Type B pancreatic cell (in vitro differentiated cells): ENCODE measurements at places on chromosomes 5 and 9.

GRCh38 chr9:76266649-76267283, 127.5 kb downstream of the RFK start:
- DNase-seq: no peak
- H3K4me1 ChIP-seq: peaks cover 10% of the 10 kb centered on the region
- no peaks in the 10 kb centered on the region for H3K27me3 ChIP-seq

DNA sequence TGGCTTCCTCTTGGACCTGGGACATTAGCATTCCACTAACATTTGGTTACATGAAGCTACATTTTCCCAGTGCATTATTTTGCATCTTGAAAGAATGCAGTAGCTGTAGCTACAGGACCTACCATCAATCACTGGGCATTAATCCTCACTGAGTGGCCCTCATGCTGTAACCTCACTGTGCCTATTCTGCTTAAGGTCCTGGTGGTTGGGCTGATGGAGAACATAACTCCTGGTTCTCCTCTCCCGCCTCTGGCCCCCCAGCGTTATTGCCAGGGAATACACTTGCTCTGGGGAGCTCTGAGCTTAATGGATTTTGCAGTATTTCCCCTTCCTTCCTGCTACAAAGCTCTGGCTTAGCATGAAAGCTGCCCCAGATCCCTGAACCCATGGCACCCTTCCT, 111.5 kb upstream of the EQTN start:
- H3K4me3 ChIP-seq: no peak overlapping the region
- peaks cover 12% of the 10 kb centered on the region for H3K4me1 ChIP-seq
- H3K36me3 ChIP-seq: peaks cover 11% of the 10 kb centered on the region
- DNase-seq: no peak
- H3K27ac ChIP-seq: no peak overlapping the region

GRCh38 chr9:15744196-15744595, 191.4 kb downstream of the CCDC171 start:
- H3K27me3 ChIP-seq: no peaks in the 10 kb centered on the region
- no peak for DNase-seq
- H3K4me1 ChIP-seq: peaks cover under 1% of the 10 kb centered on the region

DNA sequence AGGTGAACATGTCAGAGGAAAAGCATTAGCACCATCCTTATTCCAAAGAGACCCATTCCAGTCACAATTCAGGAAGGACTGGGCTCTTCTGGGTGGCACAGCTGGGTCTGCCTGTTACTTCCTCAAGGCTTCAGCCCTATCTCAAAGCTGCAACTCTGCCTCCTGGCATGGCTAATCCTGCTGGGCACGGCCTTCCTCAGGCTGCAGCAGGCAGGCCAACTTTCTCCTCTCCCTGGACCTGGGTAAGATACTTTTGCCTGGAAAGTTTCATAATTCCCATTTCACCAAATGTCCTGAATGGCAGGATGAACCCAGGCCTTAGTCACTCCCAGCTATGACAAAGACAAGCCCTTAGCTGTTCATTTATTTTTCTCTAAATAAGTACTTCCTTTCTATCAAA, 50.1 kb downstream of the MACROH2A1 start:
- no peaks in the 10 kb centered on the region for H3K27me3 ChIP-seq
- peaks cover 13% of the 10 kb centered on the region for H3K36me3 ChIP-seq
- no peak overlapping the region for H3K4me3 ChIP-seq
- H3K4me1 ChIP-seq: no peaks in the 10 kb centered on the region
- DNase-seq: no peak
- H3K27ac ChIP-seq: no peak overlapping the region

GRCh38 chr9:129886226-129887174, 51.2 kb downstream of the USP20 start:
- H3K27me3 ChIP-seq: no peaks in the 10 kb centered on the region
- peak overlapping the region; percentile 46 for H3K4me3 ChIP-seq
- DNase-seq: no peak
- H3K4me1 ChIP-seq: peaks cover 44% of the 10 kb centered on the region
- peak overlapping the region; percentile 90 for H3K27ac ChIP-seq

GRCh38 chr9:130196643-130197042, 24.4 kb downstream of the NCS1 start:
- no peaks in the 10 kb centered on the region for H3K36me3 ChIP-seq
- no peak overlapping the region for H3K27ac ChIP-seq
- no peaks in the 10 kb centered on the region for H3K27me3 ChIP-seq
- H3K4me3 ChIP-seq: no peak overlapping the region
- peaks cover 26% of the 10 kb centered on the region for H3K4me1 ChIP-seq

- peaks cover 13% of the 10 kb centered on the region for H3K4me1 ChIP-seq
- no peak overlapping the region for H3K4me3 ChIP-seq
- H3K36me3 ChIP-seq: peaks cover 3% of the 10 kb centered on the region
- no peak overlapping the region for H3K27ac ChIP-seq
- DNase-seq: no peak
Observed at GRCh38 chr9:126692759-126693427, 79.2 kb downstream of the LMX1B start.

DNA sequence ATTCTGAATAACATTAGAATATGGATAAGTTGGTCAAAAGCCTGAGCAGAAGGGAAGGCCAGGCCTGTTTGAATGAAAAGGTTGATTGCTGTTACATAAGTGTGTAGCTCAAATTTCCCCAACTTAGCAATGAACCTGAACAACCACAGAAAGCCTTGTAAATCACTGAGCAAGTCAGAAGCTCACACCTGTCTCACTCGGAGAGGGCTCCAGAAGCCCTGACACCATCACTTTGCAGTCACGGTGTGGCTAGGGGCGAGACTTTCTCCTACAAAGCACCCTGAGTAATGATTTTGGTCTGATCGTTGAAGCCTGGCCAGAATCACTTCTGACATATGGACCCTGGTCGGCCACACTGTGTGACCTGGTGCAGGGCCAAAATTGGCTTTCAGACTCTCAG, 62.0 kb downstream of the MTX3 start:
- peaks cover 3% of the 10 kb centered on the region for H3K27me3 ChIP-seq
- DNase-seq: no peak
- no peak overlapping the region for H3K27ac ChIP-seq
- H3K4me1 ChIP-seq: no peaks in the 10 kb centered on the region
- no peak overlapping the region for H3K4me3 ChIP-seq

GRCh38 chr5:167764641-167765289, 526.7 kb upstream of the WWC1 start:
- peaks cover 8% of the 10 kb centered on the region for H3K27me3 ChIP-seq
- H3K4me3 ChIP-seq: no peak overlapping the region
- no peak overlapping the region for H3K27ac ChIP-seq
- DNase-seq: no peak
- peaks cover 20% of the 10 kb centered on the region for H3K4me1 ChIP-seq
- H3K36me3 ChIP-seq: no peaks in the 10 kb centered on the region

- no peaks in the 10 kb centered on the region for H3K36me3 ChIP-seq
- no peak overlapping the region for H3K4me3 ChIP-seq
- no peaks in the 10 kb centered on the region for H3K4me1 ChIP-seq
- no peak for DNase-seq
Observed at GRCh38 chr5:35458824-35459207, 158.8 kb upstream of the SPEF2 start.

DNA sequence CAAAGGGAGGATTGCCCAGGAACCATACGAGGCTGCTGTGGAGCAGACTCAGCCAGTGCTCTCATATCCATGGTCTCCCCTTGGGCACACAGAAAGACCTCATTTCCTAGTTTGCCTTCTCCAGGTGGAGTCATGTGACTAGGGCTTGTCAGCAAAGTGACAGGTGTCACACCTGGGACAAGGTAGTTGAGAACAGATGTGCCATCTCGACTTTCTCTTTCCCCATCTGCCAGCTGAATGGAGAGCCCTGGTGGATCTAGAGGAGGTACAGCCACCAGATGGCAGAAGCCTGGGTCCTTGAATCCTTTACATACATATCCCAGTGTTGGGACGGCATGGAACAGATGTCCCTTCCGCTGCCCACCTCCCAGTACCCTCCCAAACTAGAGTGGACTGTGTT, 42.9 kb upstream of the ALDOB start:
- peak overlapping the region; percentile 96 for H3K27ac ChIP-seq
- no peaks in the 10 kb centered on the region for H3K27me3 ChIP-seq
- peaks cover 21% of the 10 kb centered on the region for H3K36me3 ChIP-seq
- DNase-seq: no peak
- no peak overlapping the region for H3K4me3 ChIP-seq

GRCh38 chr9:94685359-94685758, 41.1 kb upstream of the AOPEP start:
- no peaks in the 10 kb centered on the region for H3K36me3 ChIP-seq
- no peak overlapping the region for H3K27ac ChIP-seq
- peaks cover 18% of the 10 kb centered on the region for H3K4me1 ChIP-seq
- DNase-seq: no peak
- no peaks in the 10 kb centered on the region for H3K27me3 ChIP-seq

GRCh38 chr9:24382566-24382965, 163.1 kb downstream of the IZUMO3 start:
- no peaks in the 10 kb centered on the region for H3K4me1 ChIP-seq
- H3K27me3 ChIP-seq: no peaks in the 10 kb centered on the region
- no peak overlapping the region for H3K27ac ChIP-seq

DNA sequence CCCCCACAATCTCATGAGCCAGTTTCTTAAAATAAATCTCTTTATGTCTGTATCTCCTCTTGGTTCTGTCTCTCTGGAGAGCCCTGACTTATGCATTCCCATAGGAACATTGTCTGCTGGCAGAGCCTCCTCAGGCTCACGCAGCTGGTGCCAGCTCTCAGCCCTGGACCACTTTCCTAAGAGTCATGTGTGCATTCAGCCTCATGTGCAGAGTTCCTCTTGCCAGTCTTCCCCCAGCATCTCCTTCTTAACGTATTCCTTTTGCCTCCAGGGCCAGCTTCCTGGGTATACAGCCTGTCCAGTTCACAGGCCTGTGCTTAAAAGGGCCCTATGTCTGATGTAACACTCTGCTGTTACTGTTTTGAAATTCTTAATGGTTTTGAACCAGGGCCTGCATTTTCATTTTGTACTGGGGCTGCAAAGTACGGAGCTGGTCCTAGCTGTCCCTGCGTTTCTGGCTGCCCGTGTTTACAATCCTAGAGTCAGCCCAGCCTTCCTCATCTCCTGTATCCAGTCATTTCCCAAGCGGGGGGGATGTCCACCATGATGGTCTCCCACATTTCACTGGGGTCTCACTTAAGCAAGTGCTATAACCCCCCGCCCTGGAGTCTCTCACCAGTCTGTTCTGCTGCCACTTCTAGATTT, 18.1 kb downstream of the ANKRD33B start:
- no peak overlapping the region for H3K4me3 ChIP-seq
- H3K27ac ChIP-seq: no peak overlapping the region
- no peak for DNase-seq
- H3K36me3 ChIP-seq: no peaks in the 10 kb centered on the region
- H3K4me1 ChIP-seq: peaks cover 19% of the 10 kb centered on the region
- no peaks in the 10 kb centered on the region for H3K27me3 ChIP-seq

DNA sequence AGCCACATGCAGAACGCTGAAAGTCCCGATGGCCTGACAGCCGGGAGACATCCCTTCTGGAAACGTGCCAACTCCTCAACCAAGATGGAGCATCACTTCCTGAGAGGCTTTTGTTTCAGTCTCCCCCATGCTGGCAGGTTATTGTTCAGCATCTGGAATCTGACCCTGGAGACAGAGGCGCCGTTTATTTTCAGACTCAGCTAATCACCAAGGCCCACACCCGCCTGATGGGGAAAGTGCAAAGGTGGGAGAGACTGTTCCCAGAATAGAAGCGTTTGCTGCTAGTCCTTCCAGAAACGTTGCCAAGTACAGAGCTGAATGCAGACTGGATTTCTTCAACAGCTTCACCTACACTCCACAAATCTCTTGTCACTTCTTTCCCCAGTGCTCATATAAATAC, 41.8 kb upstream of the S1PR3 start:
- no peak overlapping the region for H3K27ac ChIP-seq
- H3K4me1 ChIP-seq: peaks cover 58% of the 10 kb centered on the region
- H3K4me3 ChIP-seq: peak overlapping the region; percentile 12
- no peaks in the 10 kb centered on the region for H3K36me3 ChIP-seq

GRCh38 chr5:139014726-139015125, 139.6 kb upstream of the LRRTM2 start:
- H3K27ac ChIP-seq: no peak overlapping the region
- no peaks in the 10 kb centered on the region for H3K27me3 ChIP-seq
- H3K4me1 ChIP-seq: peaks cover 13% of the 10 kb centered on the region
- peaks cover 20% of the 10 kb centered on the region for H3K36me3 ChIP-seq
- H3K4me3 ChIP-seq: no peak overlapping the region
- no peak for DNase-seq

DNA sequence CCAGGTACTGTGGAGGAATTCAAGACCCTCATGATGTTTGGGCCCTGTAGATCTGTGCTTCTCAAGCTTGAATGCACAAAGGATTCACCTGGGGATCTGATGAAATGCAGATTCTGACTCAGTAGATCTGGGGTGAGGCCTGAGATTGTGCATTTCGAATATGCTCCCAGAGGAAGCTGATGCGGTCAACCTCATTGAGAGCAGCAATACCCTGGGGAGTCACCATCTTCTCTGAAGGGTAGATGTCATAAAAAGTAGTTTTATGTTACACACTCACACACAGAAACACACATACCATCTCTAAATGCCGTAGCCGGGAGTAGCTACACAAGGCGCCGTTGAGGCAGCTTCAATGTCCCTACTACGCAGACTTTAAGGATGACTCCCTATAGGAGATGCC, 55.8 kb upstream of the CPEB4 start:
- H3K36me3 ChIP-seq: peaks cover 7% of the 10 kb centered on the region
- peaks cover 37% of the 10 kb centered on the region for H3K4me1 ChIP-seq
- peak overlapping the region; percentile 20 for H3K27ac ChIP-seq
- DNase-seq: no peak
- H3K27me3 ChIP-seq: peaks cover 3% of the 10 kb centered on the region

- peaks cover 5% of the 10 kb centered on the region for H3K4me1 ChIP-seq
- no peak overlapping the region for H3K4me3 ChIP-seq
- DNase-seq: no peak
- peak overlapping the region; percentile 1 for H3K27ac ChIP-seq
- no peaks in the 10 kb centered on the region for H3K27me3 ChIP-seq
Observed at GRCh38 chr9:107025260-107026035, 162.5 kb downstream of the ZNF462 start.

GRCh38 chr5:110917161-110917875, 154.2 kb upstream of the TSLP start:
- no peak for DNase-seq
- no peak overlapping the region for H3K27ac ChIP-seq
- H3K4me3 ChIP-seq: no peak overlapping the region
- no peaks in the 10 kb centered on the region for H3K36me3 ChIP-seq
- no peaks in the 10 kb centered on the region for H3K4me1 ChIP-seq

- H3K4me3 ChIP-seq: no peak overlapping the region
- no peak overlapping the region for H3K27ac ChIP-seq
- H3K36me3 ChIP-seq: no peaks in the 10 kb centered on the region
- H3K4me1 ChIP-seq: peaks cover 26% of the 10 kb centered on the region
- DNase-seq: no peak
- no peaks in the 10 kb centered on the region for H3K27me3 ChIP-seq
Observed at GRCh38 chr5:154324033-154324432, 121.8 kb upstream of the SAP30L start.

DNA sequence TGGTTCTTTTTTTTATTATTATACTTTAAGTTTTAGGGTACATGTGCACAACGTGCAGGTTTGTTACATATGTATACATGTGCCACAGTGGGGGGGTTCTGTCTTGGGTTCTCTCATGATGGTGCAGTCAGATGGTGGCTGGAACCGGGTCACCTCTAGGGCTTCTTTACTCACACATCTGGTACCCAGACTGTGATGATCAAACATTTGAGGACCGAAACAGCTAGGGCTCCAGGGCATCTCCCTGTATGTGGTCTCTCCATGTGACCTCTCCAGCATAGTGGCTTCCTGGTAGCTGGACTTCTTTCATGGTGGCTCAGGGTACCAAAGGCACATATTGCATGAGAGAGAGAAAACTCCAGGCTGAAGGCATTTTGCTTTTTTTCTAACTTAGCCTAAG, 9.8 kb upstream of the CRHBP start:
- peaks cover 8% of the 10 kb centered on the region for H3K27me3 ChIP-seq
- H3K4me3 ChIP-seq: no peak overlapping the region
- H3K27ac ChIP-seq: no peak overlapping the region
- DNase-seq: no peak
- peaks cover 6% of the 10 kb centered on the region for H3K4me1 ChIP-seq
